ENCODE measurements at places on chromosomes 2 and 18.
A peak's percentile ranks its signal among the peaks of the same experiment; 100 is the strongest.

DNA sequence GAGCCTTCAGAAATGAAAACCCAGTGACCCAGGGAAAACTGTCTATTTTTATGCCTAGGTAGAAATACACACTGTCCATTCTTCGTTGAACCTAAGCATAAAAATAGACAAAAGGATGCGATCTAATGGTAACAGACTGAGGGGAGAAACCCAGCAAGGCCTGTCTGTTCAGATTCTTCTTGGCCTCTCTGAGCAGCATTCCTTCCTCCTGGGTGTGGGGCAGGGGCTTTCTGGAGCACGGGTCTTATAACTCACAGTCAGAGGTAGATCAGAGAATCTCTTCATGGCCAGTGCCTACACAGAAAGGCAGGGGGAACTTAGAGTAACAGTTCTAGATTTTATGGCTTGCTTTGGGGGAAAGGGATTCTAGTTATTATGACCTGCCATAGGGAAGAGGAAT, 56.0 kb downstream of the PKDCC start:
- no peak for DNase-seq

DNA sequence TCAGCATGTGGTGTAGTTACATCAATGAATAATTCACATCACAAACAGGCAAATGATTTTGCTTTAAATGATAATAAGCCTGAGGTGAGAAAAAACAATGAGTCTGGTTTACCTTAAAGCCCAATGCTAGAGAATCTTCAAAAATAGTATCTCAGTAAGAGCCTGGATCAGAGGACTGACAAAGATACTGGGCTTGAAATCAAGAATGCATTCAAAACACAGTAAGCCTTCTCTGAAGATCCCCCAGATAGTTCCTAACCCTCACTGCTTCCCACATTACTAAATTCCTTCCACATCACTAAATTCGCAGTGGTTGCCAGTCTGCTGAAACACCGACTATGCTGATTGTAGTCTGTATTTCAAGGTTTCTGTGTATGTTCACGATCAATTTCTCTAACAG, 514.9 kb downstream of the SUCLG1 start:
- no peak for DNase-seq

- DNase-seq = no peak
Measured at GRCh38 chr2:64652231-64653108, 1.2 kb downstream of the SERTAD2 start.

DNA sequence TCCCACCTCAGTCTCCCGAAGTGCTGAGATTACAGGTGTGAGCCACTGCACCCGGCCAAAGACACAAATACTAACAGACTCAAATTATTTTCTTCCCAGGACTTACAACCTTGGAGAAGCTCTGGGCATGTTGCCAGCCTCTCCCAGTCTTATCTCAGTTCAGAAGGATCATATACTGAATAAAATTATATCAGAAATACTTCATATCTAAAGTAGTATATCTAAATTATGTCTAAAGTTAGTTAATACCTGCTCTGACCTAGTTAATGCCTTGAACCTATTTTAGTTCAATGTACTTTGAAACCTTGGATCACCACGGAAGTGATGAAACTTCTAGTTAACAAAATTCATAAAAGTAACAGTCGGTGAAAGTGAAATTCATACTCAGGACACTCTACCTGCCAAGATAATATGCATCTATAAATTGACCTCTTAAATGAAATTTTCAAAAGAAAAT, 34.4 kb upstream of the CYBRD1 start:
- DNase-seq = no peak

DNA sequence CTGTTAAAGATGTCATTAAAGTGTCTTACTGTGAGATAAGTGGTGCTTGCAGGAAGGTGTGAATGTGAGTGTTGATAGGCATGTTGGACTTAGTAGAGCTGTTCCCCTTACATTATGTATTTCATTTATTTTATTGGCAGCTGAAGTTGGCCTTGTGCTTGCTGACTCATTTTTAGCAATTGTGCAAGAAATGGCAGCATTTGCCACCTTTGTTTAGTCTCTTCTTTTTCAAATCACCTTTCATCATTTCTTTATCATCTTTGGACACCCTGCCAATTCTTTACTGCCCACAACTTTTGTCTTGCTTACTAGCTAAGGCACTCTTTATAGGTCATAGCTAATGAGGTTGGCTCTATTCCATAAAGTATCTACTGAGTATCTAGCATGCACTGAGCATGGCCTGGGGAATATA, 130.3 kb upstream of the LYPD6 start:
- no peak for DNase-seq

DNA sequence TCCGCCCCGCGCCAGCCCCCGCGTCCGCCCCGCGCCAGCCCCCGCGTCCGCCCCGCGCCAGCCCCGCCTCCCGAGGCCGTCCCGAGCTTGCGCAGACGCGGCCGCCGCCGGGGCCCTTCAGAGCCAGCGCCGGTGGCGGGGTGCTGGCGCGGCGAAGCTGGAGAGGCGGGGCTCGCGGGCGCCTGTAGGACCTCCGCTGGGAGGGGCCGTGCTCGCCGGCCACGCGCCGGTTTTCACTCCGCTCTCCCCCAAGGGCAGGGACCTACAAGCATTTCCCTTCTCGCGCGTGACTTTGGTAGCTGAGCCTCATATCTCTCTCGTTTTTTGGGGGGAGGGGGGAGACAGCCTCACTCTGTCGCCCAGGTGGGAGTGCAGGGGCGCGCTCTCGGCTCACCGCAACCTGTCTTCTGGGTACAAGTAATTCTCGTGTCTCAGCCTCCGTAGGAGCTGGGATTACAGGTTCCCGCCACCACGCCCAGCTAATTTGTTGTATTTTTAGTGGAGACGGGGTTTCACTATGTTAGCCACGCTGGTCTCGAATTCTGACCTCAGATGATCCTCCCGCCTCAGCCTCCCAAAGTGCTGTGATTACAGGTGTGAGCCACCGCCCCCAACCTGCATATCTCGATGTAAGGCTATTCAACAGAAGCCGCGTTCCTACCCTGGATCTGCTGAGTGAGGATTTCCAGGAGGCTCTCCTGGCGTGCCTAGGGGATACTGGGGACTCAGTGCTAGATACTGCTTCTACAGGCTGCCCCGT, at the start of gene ZNF514:
Gene ZNF514, minus strand, starts transcription at position 159 of the 760 bp plus-strand sequence. CDS start 6,595 bp downstream, outside the sequence.
- peak; percentile 51 for DNase-seq

DNA sequence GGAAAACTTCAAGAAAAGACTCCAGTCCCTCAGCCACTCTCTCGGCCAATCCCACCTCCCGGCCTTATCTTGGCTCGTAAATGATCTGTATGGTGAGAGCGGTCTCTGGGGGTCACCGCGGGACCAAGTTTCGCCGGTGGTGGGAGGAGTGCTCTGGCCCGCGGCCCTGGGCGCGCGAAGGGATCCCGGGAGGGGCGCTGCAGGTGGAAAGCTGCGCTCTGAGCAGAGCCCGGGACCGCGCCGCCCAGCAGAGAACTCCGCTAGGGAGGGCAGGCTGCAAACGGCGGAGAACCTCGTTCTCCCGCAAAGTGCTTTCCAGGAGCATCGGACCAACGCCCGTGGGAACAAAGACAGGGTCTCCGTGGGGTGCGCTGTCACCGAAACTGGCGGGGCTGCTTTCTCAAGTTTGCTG, 622 bp downstream of the LRP2 start:
- DNase-seq = no peak

DNA sequence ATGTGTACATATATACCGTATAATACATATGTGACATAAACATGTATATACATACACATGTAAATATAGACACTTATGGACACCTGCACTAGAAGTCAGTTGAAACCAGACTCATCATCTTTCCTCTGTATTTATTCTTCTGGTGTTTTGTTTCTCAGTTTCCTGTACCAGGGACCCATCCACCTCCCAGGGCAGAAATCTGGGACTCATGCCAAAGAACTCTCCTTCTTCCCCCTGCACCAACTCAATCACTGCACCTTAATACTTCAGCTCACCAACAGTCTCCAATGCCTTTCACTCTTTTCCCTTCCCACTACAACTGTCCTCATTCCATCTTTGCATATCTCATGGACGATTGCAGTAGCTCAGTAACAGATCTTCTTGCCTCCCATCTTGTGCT, 428.0 kb downstream of the FBXO15 start:
- no peak for DNase-seq

DNA sequence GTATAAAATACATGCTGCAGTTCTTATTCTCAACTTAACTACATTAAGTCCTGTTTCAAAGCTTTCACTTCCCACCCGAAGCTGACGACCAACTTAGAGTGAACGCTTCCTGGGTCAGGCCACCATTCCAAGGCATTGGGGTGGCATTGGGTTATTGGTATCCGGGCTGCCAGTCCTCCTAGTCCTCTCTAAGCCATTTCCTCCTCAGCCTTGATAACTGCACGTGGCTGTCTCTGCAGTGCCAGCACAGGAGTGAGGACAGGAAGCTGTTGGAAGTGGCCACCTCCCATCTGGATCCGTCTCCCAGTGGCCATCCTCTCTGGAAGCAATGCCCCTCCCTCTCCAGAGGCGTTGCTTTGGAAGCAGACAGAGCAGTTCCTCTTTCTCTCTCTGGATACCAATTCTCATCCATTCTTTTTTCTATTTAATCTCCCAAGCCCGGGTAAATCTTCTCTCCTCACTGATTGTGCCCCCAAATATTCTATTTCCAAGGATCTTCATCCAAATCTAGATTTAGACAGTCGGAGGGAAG, 354.7 kb downstream of the EIPR1 start:
- no peak for DNase-seq

- DNase-seq = no peak
Measured at GRCh38 chr2:8141079-8141707, 540.7 kb upstream of the ID2 start.

- DNase-seq = no peak
Measured at GRCh38 chr2:38267270-38267925, 109.7 kb downstream of the ATL2 start.

- DNase-seq = no peak
Measured at GRCh38 chr2:290090-290722, 2.3 kb upstream of the ALKAL2 start.

DNA sequence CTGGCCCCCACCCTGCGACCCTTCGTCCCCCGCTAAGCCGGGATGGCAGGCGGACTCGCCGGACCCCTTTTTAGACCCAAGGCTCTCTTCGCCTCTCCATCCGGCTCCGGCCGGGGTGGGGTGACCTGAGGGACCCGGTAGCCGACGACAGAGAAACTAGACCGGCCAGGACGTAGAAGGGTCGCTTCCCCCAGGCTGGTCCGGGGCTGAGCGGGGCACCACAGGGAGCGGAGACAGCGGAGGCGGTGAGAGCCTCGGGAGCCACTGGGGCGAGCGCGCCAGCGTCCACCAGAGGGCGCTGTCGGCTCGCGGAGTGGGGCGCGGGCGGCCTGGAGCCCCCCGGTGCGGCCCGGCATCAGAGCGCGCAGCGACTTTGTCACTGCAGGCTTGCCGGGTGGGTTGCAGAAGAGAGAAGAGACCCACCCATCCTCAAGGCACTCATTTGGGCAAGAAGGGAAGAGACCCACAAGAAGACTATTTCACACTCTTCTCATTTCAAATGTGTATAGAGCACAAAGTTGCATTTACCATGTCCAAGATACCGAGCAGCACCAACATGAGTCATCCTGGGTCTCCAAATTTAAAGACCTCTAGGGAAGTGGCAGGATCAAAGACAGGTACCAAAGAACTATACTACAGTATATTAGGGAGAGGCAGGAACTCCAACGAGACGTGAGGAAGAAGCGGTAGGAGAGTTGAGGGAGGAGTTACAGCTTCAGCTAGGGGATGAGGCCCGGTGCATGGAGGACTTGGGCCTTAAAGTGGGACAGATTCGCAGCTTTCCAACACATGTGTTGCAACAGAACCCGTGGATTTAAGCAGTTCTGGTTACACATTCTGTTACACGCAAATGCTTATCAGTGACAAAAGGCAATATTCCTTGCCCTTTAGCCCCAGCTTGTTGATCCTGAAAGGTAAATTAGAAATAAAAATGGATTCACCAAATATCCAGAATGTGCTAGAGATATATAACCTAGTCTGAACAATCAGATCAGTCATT, 7.6 kb upstream of the PRKCE start:
- no peak for DNase-seq

DNA sequence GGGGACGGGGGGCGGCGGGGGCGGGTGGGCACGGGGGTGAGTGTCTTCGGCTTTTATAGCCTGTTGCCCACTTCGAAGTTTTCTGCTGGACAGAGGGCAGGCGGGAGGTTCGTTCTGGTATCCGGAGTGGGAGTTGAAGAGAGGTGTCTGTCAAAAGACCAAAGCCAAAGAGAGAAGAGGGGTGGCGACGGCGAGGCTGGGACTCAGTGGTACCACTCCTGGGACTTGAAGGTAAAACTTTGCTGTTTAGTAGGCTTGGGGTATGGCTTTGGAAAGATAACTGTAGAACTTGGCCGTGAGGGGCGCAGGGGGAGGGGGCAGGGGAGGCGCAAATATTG, 215.8 kb upstream of the DTNA start:
- no peak for DNase-seq

- DNase-seq = no peak
Measured at GRCh38 chr18:53417003-53417402, 807.5 kb downstream of the MBD2 start.

DNA sequence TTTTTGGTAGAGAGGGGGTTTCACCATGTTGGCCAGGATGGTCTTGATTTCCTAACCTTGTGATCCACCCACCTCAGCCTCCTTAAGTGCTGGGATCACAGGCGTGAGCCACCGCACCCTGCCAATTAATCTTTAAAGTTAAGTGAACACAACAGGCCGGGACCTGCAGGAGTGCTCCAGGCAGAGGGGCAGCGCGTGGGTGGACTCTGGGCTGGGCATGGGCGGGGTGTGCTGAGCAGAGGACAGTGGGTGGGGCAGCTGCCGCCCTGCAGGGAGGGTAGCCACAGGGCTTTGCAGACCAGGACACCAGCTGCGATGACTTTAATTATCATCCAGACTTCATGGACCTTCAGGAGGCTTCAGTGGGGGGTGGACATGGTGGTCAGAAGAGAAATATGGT, 8.8 kb upstream of the GPR148 start:
- DNase-seq = no peak

- DNase-seq = no peak
Measured at GRCh38 chr18:50707855-50708469, 111.9 kb downstream of the MRO start.

DNA sequence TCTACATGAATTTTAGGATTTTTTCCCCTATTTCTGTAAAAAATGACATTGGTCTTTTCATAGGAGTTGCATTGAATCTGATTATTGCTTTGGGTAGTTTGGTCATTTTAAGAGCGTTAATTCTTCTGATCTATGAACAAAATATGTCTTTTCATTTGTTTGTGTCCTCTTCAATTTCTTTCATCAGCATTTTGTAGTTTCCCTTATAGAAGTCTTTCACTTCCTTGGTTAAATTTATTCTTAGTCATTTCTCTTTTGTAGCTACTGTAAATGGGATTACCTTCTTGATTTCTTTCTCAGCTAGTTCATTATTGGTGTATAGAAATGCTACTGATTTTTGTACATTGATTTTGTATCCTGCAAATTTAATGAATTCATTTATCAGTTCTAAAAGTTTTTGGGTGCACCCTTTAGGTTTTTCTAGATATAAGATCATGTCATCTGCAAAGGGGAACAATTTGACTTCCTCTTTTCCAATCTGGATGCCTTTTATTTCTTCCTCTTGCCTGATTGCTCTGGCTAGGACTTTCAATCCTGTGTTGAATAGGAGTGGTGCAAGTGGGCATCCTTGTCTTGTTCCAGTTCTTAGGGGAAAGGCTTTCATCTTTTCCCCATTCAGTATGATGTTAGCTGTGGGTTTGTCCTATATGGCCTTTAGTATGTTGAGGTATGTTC, 36.6 kb upstream of the AAK1 start:
- no peak for DNase-seq

Measured in activated CD8-positive, alpha-beta memory T cell treated with anti-CD3 and anti-CD28 coated beads for 4 hours (primary cell).